Activated naive CD4-positive, alpha-beta T cell treated with anti-CD3 and anti-CD28 coated beads for 36 hours (primary cell): ENCODE measurements at places on chromosomes 5 and 9. TPM values are rescaled to one million over a fixed set of nuclear protein-coding genes. Genes with fewer than 3 reads are reported as not detected.
A peak's percentile ranks its signal among the peaks of the same experiment; 100 is the strongest.

GRCh38 chr9:1005043-1005667 lies 28.7 kb downstream of the DMRT3 start:
- H3K4me3 ChIP-seq, result no peak overlapping the region
- no peaks in the 10 kb centered on the region for H3K36me3 ChIP-seq
- H3K27ac ChIP-seq, result no peak overlapping the region
- peaks cover 29% of the 10 kb centered on the region for H3K27me3 ChIP-seq
- H3K4me1 ChIP-seq, result peaks cover 7% of the 10 kb centered on the region
- peak; percentile 56 for DNase-seq

Gene DRD1
- not detected for total RNA-seq

DNA sequence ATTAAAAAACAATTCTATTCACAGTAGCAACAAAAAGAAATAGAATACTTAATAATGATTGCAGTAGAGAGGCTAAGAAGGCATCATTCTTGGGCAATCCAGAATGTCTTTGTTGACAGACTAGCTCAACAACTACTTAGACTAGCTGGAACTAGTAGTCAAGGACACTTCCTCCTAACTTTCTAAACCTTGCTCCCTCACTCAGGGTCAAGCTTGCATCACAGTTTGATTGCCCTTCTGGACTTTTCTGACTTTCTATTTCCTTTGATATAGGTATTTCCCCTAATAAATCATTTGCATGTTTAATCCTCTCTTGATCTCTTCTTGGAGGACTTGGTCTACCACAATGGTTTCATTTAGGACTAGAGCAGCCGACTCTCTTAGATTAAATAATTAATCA lies 1107.9 kb downstream of the PTPRD start:
- no peak overlapping the region for H3K27ac ChIP-seq
- H3K36me3 ChIP-seq, result no peaks in the 10 kb centered on the region
- H3K4me3 ChIP-seq, result no peak overlapping the region
- no peak for DNase-seq

GRCh38 chr9:125439434-125440272 lies 178.0 kb downstream of the GAPVD1 start:
- DNase-seq, result no peak
- H3K27ac ChIP-seq, result no peak overlapping the region
- no peaks in the 10 kb centered on the region for H3K27me3 ChIP-seq
- H3K36me3 ChIP-seq, result peaks cover 4% of the 10 kb centered on the region
- H3K4me3 ChIP-seq, result no peak overlapping the region

GRCh38 chr5:68418201-68418600 lies 202.6 kb downstream of the PIK3R1 start:
- no peaks in the 10 kb centered on the region for H3K36me3 ChIP-seq
- H3K27ac ChIP-seq, result no peak overlapping the region
- no peak for DNase-seq
- H3K4me1 ChIP-seq, result peaks cover 15% of the 10 kb centered on the region
- H3K27me3 ChIP-seq, result no peaks in the 10 kb centered on the region

DNA sequence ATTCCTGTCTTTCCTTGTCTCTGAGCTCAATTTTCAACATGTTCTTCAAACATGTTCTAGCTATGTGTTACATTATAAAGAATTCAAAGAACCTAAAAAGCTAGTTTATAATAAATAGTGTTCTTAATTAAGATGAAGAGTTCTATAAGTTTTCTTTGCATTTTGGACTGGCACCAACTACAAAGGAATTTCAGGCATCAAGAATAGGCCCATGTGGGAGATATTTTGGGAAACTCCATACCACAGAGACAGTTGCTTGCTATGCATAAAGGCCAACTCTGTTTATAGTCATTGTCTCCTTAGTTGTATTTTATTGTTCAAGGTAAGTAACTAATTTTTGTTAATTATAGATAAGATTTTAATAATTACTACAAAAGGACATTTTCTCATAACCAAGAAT lies 4.5 kb downstream of the SLF1 start:
- H3K27me3 ChIP-seq, result no peaks in the 10 kb centered on the region
- H3K27ac ChIP-seq, result no peak overlapping the region
- no peak overlapping the region for H3K4me3 ChIP-seq
- peaks cover 25% of the 10 kb centered on the region for H3K4me1 ChIP-seq

DNA sequence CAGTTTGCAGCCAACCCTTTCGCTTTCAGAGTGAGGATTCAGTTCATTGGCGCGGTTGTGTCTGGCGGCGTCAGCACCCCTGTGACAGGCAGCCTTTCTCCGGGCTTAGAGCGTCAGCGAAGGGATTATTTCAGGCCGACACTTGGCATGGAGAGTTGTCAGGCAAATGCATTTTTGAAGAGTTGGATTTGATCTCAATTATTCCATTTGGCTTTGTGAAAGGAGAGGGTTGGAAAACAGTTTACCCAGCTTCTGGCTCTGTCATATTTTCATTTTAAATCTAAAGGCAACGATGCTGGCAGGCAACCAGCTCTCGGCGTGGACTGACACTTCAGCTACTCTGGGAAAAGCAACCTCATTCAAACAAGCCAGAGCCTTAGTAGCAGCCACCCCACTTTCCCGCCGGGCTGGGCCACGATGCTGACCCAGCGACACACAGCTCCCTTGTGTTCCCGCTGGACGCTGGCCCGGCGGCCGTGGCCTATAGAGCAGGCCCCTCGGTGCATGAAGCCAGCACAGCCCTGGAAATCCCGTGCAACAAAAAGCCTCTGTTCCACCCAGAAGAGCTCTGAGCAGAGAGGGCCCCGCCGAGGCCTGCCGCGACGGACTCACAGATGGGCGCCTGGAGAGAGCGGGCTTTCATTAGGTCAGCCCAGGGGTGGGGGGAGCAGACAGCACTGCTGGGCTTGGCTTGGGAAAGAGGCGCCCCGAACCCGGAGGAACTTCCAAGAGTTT lies 28.9 kb upstream of the LPCAT1 start:
- H3K4me1 ChIP-seq, result no peaks in the 10 kb centered on the region
- no peaks in the 10 kb centered on the region for H3K36me3 ChIP-seq
- no peaks in the 10 kb centered on the region for H3K27me3 ChIP-seq
- no peak for DNase-seq
- H3K27ac ChIP-seq, result no peak overlapping the region

DNA sequence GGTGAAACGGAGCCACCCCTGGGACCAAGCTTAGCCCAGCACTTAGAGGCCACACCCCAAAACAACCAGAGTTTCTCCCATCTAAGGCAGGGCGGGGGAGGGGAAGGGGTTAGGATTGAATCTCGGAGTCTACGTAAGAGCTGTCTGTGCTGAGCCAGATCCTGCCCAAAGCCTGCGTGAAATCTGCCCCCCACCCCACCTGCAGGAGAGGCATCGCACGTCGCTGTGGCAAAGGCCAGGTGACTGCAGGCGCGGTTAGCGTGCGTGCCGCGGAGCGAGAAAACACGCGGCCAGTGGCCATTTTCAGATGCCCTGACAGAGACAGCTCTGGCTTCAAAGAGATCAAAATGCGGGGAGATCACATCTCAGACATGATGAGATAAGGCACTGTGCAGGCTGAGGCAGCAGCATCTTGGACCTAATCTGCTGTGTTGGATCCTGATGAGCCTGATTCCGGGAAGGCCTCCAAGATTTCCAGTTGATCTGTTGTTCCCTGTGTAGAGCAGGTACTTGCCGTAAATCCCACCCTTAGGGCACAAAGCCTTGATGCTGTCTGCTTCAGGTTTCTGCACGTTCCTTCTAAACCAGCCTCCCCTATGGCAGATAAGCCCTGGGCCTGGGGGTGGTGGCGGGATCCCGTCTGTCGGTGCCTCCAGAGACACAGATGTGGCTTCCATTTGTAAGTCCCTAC lies 2.5 kb upstream of the QSOX2 start:
- H3K4me3 ChIP-seq, result no peak overlapping the region
- no peak for DNase-seq
- peaks cover 22% of the 10 kb centered on the region for H3K4me1 ChIP-seq
- no peaks in the 10 kb centered on the region for H3K27me3 ChIP-seq
- H3K27ac ChIP-seq, result no peak overlapping the region

- H3K36me3 ChIP-seq, result no peaks in the 10 kb centered on the region
- H3K4me3 ChIP-seq, result no peak overlapping the region
- no peak for DNase-seq
- peaks cover 10% of the 10 kb centered on the region for H3K27me3 ChIP-seq
- no peaks in the 10 kb centered on the region for H3K4me1 ChIP-seq
- no peak overlapping the region for H3K27ac ChIP-seq
These were observed 69.3 kb upstream of the FANCC start for GRCh38 chr9:95386843-95387242.

DNA sequence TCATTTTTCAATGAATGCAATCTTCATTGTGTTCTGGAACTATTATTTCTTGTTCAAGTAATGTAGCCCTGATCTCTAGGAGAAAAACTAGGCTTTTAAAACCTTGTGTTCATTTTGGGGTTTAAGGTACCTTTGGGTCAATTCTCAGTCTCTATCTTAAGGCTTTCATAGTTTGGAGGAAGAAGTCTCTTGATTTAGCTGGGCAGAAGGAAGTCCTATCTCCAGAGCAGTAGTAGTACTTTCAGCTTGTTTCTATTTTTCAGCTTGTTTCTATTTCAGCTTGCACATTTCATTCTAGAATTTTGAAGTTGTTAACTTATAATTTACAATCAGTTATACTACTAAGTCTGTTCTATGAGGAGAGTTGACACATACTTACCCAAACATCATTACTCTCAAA lies 15.2 kb downstream of the CSNK1G3 start:
- no peak for DNase-seq
- peaks cover 44% of the 10 kb centered on the region for H3K4me1 ChIP-seq
- no peaks in the 10 kb centered on the region for H3K36me3 ChIP-seq
- H3K27me3 ChIP-seq, result no peaks in the 10 kb centered on the region

Gene SLC34A3
- total RNA-seq, result not detected

Gene ESM1
- not detected for total RNA-seq

GRCh38 chr9:99833735-99834134 lies 12.1 kb downstream of the NR4A3 start:
- H3K27me3 ChIP-seq, result peaks cover 12% of the 10 kb centered on the region
- peaks cover 57% of the 10 kb centered on the region for H3K36me3 ChIP-seq
- DNase-seq, result no peak
- H3K4me1 ChIP-seq, result peaks cover 6% of the 10 kb centered on the region
- H3K4me3 ChIP-seq, result no peak overlapping the region
- H3K27ac ChIP-seq, result no peak overlapping the region

DNA sequence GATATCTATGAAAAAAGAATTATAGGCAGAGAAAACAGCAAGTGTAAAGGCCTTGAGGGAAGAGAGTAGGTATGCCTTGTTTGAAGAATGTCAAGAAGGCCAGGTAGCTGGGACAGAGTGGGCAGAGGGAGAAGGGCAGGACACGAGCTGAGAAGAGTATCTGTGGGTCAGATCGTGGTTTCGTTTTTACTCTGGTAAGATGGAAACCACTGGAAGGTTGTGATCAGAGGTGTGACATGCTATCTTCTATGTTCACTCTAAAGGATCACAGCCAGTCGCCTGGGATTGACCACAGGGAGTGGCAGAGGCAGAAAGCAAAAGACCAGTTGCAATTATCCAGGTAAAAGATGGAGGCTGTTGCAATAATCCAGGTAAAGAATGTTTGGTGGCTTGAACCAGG lies 12.6 kb upstream of the ARHGAP26 start:
- H3K4me3 ChIP-seq, result no peak overlapping the region
- H3K27me3 ChIP-seq, result no peaks in the 10 kb centered on the region
- no peak for DNase-seq
- peaks cover 10% of the 10 kb centered on the region for H3K4me1 ChIP-seq
- H3K27ac ChIP-seq, result no peak overlapping the region

DNA sequence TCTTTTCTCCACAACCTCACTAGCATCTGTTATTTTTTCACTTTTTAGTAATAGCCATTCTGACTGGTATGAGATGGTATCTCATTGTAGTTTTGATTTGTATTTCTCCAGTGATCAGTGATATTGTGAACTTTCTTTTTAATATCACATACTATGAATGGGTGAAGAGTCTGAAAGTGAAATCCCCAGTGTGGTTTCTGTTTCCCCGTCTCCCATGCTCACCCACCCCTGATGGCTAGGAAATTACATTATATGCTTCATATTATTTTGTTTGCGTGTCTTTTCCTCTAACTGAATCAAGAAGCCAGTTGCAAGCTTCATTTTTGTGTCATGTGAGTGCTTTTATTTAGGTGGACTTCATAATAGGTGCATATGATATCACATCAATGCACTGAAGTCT lies 171.1 kb downstream of the ARHGAP26 start:
- no peaks in the 10 kb centered on the region for H3K27me3 ChIP-seq
- no peak for DNase-seq
- no peak overlapping the region for H3K4me3 ChIP-seq

DNA sequence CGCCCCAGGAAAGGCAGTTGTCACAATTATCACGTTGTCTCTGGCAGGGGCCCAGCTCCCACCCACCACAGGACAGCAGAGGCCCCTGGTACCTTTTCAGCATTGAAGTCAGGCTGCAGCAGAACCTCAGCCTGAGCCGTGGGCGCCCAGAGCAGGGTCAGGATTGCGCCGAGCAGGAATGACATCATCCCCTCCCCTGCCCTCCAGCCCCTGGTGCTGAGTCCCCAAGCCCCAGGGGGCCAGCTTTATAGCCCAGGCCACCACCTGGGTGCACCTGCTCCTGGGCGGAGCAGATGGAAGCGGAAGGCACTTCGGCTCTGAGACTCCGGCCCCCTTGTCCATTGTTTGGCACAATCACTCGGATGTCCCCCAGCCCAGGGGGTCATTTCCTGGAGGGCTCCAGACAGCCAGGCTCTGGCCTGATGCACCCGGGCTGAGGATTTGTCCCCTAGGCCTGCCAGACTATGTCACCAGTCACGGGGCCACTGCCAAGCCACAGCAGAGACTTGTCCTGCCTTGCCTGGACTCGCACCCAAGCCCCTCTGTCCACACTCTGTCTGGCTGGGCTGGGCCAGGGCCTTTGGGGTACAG lies at the start of gene LCN15:
TSS of gene LCN15 (minus strand) at position 218 of the 591 bp plus-strand sequence. CDS start at position 188, 30 bp downstream.
- DNase-seq, result no peak
- peaks cover 20% of the 10 kb centered on the region for H3K27me3 ChIP-seq
- peaks cover 12% of the 10 kb centered on the region for H3K4me1 ChIP-seq
- no peak within 1 kb of the TSS for H3K4me3 ChIP-seq
- no peaks in the 10 kb centered on the region for H3K36me3 ChIP-seq

Gene HRCT1
- total RNA-seq, result not detected

Gene TSTD2
- 11.1 TPM for total RNA-seq

Gene CETN3
- total RNA-seq, result 41.9 TPM

- no peak overlapping the region for H3K4me3 ChIP-seq
- DNase-seq, result no peak
- no peaks in the 10 kb centered on the region for H3K4me1 ChIP-seq
These were observed 37.3 kb downstream of the PIP5K1B start for GRCh38 chr9:68742333-68742730.

DNA sequence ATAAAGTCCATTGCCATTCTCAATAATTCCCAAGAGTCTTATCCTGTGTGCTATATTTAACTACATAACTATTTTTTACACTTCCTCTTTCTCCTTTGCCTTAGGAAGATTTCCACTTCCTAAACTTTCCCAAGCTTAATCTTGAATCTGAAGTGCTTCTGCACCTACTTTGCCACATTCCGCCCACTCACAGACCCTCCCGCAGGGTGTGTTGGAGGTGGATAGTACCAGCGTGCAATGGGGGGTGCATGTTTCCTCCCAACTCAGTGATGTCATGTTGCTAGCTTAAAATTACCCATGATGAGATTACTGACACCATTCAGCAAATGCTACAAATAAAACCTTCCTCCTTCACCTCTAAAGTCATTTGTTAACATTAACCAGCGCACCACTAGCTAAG lies 460.2 kb downstream of the NR2F1-AS1 start:
- DNase-seq, result no peak
- H3K27me3 ChIP-seq, result no peaks in the 10 kb centered on the region
- no peaks in the 10 kb centered on the region for H3K36me3 ChIP-seq
- H3K4me3 ChIP-seq, result no peak overlapping the region
